ENCODE measurements at places on chromosomes 16 and 17. TPM values are rescaled to one million over a fixed set of nuclear protein-coding genes. Genes with fewer than 3 reads are reported as not detected.

DNA sequence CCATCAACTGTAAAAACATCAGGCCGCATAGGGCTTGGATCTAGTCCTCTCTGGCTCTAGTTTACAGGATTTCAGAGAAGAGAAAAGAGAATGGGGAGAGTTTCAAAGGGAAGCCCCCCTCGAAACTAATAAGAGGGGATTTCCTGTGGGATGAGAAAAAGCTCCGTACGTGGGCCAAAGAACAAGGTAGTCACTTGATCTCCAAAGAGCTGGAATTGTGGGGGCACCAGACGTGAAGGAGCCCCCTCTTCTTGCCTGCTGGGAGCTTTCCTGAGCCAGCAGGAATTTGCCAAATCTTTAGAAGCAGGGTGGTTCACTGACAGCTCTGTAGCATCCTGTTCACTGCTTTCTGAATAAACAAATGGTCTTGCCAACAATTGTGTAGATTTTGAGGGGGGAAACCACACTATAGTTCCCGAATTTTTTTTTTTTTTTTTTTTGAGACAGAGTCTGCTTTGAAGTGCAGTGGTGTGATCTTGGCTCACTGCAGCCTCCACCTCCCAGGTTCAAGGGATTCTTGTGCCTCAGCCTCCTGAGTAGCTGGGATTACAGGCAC, 7.0 kb upstream of the TMIGD1 start:
- no peak for ATAC-seq
- H3K36me3 ChIP-seq: no peaks in the 10 kb centered on the region
- no peak overlapping the region for H3K27ac ChIP-seq

DNA sequence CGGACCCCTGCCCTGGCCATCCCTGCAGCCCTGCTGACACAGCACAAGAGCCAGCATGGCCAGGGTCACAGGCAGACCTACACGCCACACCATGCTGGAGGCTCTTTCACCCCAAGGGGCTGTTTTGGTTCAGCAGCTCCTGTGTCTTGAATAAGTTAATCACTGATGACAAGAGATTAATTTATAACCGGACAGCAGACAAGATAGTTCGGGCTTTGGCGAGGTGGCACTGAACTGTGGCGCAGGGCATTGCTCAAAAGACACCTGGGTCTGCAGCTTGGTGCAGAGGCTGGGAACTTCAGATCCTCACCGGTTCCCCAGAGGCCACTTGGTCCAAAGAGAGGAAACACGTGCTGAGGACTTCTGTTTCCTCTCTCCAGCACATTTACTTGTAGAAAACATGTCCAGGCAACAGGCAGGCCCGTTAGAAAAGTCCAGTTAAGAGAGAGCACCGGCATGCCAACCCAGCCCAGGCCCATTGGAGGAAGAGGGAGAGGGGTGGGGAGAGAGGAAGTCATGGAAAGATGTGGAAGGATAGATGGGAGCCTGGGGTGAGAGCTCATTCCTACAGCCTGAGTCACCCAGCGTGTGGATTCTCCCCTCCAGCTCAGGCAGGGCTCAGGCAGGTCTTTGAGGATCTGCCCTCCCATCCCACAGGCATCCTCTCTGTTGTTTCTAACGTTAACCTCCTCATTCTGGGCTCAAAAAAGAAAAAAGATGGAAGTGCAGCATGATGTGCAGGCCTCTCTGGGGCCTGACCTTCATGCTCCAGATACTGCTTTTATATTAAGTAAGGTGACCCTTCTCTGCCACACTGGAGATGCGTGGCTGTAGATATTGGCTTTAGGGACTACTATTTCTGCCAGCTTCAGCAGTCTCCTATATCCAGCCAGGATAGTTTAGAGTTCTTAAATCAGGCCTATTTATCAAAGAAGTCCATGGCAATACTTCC, 80.0 kb upstream of the HNF1B start:
- ATAC-seq: no peak
- H3K36me3 ChIP-seq: no peaks in the 10 kb centered on the region
- no peak overlapping the region for H3K4me3 ChIP-seq
- H3K27ac ChIP-seq: no peak overlapping the region
- H3K4me1 ChIP-seq: peaks cover 10% of the 10 kb centered on the region

- H3K36me3 ChIP-seq: no peaks in the 10 kb centered on the region
- ATAC-seq: no peak
- H3K4me3 ChIP-seq: no peak overlapping the region
- H3K4me1 ChIP-seq: no peaks in the 10 kb centered on the region
These were observed 295.1 kb upstream of the RBFOX1 start for GRCh38 chr16:7037495-7037894.

- H3K27me3 ChIP-seq: peaks cover 6% of the 10 kb centered on the region
- H3K4me1 ChIP-seq: peaks cover under 1% of the 10 kb centered on the region
- ATAC-seq: no peak
- no peak overlapping the region for H3K27ac ChIP-seq
- H3K4me3 ChIP-seq: no peak overlapping the region
These were observed 4.3 kb upstream of the HEATR6 start for GRCh38 chr17:60082946-60083471.

- no peak overlapping the region for H3K27ac ChIP-seq
- no peaks in the 10 kb centered on the region for H3K36me3 ChIP-seq
- H3K4me3 ChIP-seq: no peak overlapping the region
- H3K4me1 ChIP-seq: no peaks in the 10 kb centered on the region
- ATAC-seq: no peak
These were observed 12.5 kb downstream of the NXN start for GRCh38 chr17:967122-967521.

DNA sequence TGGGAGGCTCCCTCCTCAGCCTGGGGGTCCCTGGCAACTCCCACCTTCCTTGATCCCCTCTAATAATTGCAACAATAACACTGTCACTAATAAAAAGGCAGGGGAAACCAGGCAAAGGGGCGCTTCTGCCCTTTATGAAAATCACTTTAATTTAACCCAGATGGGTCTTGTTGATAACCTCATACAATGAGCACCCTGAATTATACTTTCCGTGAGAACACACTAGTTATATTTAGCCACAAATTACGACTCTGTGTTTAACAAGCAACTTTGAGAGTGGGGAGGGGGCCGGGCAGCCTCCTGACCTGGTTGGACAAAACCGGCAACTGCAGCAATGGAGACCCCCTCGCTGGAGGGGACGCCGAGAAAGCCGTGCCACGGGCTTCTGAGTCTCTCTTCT, 5.7 kb upstream of the BAHCC1 start:
- ATAC-seq: no peak
- H3K27me3 ChIP-seq: peaks cover 38% of the 10 kb centered on the region
- no peak overlapping the region for H3K27ac ChIP-seq
- H3K4me3 ChIP-seq: no peak overlapping the region
- H3K4me1 ChIP-seq: no peaks in the 10 kb centered on the region

DNA sequence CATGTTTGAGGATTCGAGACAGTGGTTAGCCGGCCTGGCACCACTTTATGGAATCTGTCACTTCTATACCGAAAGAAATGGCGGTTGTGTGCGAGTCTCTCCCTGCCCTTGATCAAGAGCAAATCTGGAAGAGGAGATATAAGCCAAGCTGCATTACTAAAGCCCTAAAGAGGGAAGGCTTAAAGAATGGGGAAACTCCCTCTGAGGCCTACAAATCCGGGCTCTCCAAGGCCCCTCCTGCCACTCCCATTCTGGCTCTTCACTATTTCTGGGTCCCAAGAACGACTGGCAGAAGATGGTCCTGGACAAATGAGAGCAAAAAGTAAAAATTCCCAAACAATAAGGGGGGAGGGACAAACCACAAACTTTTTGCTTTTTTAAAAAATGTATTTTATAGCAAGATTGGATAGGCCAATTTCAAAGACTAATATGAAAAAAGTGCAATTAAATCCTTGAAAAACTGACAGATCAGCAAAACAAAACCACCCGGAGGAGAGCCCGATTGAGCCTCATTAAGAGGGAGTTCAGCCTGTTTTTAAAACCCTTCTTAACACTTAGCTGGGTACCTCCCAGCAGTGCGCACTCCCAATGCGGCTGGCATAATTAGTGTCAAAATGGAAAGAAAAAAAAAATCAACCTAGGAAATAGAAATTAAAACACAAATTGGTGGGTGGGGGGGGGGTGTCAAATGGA, 193.5 kb downstream of the ZFHX3 start:
- no peak for ATAC-seq
- H3K36me3 ChIP-seq: no peaks in the 10 kb centered on the region
- no peaks in the 10 kb centered on the region for H3K4me1 ChIP-seq
- H3K27ac ChIP-seq: no peak overlapping the region
- H3K27me3 ChIP-seq: no peaks in the 10 kb centered on the region
- H3K4me3 ChIP-seq: no peak overlapping the region

DNA sequence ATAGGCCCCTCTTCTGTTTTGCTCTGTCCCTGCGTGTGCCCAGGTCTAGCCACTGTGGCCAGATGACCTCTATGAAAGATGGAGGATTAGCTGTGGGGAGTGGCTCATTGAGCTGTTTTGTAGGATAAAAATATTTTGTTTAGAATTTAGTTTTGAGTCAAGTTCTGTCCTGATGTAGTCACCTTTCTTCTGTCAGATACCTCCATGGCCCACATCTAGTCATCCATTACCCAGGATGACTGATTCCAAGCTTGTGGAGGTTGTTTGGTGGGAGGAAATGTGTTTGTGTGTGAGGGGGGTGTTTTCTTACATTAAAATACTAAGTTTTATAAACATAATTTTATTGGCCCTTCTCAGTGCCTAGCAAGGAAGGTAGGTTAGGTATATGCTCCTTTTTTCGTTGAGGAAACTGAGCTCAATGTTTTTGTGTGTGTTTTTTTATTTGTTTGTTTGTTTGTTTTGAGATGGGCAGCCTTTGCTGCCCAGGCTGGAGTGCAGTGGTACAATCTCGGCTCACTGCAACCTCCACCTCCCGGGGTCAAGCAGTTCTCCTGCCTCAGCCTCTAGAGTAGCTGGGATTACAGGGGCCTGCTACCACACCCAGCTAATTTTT, 16.3 kb downstream of the SNX11 start:
- H3K4me1 ChIP-seq: peaks cover 5% of the 10 kb centered on the region
- peak; percentile 82 for ATAC-seq
- H3K27me3 ChIP-seq: no peaks in the 10 kb centered on the region

DNA sequence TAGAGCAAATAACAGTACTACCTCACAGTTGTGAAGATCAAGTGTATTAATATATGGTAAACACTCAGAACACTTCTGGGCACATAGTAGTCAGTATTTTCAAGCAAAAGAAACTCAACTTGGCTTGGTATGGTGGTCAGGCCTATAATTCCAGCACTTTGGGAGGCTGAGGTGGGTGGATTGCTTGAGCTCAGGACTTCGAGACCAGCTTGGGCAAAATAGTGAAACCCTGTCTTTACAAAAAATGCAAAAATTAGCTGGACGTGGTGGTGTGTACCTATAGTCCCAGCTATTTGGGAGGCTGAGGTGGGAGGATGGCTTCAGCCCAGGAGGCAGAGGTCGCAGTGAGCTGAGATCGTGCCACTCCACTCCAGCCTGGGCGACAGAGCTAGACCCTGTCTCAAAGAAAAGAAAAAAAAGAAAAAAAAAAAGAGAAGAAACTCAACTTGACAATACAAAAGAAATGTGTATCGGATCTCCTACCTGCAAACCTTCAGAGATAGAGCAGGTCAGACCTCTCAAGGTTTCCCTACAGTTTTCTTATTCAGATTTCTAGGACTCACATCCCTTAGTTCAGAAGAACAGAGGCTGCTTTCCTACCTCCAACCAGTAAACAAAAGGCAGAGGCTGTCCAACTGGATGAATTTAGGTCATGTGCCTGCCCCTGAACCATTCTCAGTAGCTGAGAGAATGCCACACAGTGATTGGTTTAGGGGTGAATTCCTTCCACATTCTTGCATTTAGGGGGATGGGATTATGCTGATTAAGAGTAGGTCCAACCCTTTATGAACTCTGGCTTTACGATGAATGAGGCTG, 1.7 kb upstream of the KPNA2 start:
- H3K4me3 ChIP-seq: no peak overlapping the region
- ATAC-seq: no peak
- peaks cover 37% of the 10 kb centered on the region for H3K36me3 ChIP-seq
- no peaks in the 10 kb centered on the region for H3K27me3 ChIP-seq

- no peaks in the 10 kb centered on the region for H3K27me3 ChIP-seq
- H3K4me1 ChIP-seq: peaks cover 8% of the 10 kb centered on the region
- no peak overlapping the region for H3K27ac ChIP-seq
- no peak overlapping the region for H3K4me3 ChIP-seq
These were observed 315.3 kb upstream of the PMFBP1 start for GRCh38 chr16:72487283-72487682.

DNA sequence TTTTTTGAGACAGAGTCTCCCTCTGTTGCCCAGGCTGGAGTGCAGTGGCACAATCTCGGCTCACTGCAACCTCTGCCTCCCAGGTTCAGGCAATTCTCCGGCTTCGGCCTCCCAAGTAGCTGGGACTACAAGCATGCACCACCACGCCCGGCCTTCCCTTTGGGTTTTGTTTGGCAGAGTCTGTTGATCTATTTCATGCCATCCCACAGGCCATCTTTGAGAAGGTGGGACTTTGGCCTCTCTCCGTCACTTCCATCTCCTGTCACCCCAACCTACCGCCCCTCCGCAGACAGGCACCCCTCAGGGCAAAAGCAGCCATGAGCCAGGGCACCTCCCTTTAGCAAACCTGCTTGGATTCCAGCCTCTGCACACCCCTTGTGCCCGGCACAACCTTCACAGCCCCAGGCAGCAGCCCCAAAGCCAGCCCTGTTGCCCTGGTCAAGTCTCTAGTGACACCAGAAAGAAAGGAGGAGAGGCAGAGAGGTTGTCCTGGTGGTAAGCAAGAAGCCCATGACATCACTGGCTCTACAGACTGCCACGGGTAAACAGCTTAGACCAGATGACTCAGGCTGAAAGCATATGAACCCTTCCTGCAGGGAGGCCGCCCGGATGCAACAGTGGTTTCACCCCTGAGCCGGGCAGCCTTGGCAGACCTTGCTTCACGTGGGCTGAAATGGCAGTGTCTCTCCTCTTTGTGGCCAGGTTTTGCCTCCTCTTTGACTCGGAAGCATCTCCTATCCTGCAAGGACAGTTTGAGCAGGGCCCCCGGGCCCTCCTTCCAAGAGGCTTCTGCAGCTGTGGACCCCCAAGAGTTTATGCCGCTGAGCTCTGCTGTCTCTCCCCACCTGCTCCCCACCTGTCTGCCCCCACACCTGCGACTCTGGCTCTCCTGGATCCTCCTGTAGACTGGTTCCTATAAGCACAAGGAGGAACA, 8.1 kb upstream of the TIMP2 start:
- no peaks in the 10 kb centered on the region for H3K36me3 ChIP-seq
- H3K4me1 ChIP-seq: peaks cover 4% of the 10 kb centered on the region
- H3K27me3 ChIP-seq: peaks cover 3% of the 10 kb centered on the region
- peak; percentile 100 for ATAC-seq
- H3K27ac ChIP-seq: peak overlapping the region; percentile 92
- H3K4me3 ChIP-seq: peak overlapping the region; percentile 64

DNA sequence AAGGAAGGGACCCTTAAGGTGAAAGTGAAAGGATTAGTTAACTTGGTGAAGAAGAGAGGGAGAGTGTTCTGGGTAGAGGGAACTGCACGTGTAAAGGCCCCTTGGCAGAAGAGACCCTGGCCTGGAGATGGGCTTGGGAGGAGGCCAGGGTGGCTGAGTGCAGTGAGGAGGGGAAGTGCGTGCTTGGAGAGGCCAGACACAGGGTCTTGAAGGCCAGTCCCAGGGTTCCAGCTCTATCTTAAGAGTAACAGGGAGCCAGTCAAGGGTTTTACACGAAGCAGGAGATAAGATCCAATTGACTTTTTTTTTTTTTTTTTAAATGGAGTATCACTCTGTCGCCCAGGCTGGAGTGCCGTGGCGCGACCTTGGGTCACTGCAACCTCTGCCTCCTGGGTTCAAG, 15.2 kb upstream of the DOK4 start:
- no peaks in the 10 kb centered on the region for H3K27me3 ChIP-seq
- no peaks in the 10 kb centered on the region for H3K36me3 ChIP-seq
- no peaks in the 10 kb centered on the region for H3K4me1 ChIP-seq

GRCh38 chr17:79739148-79740062, 8.7 kb downstream of the ENPP7 start:
- no peaks in the 10 kb centered on the region for H3K36me3 ChIP-seq
- H3K27ac ChIP-seq: no peak overlapping the region
- H3K4me1 ChIP-seq: no peaks in the 10 kb centered on the region
- H3K27me3 ChIP-seq: peaks cover 19% of the 10 kb centered on the region
- H3K4me3 ChIP-seq: no peak overlapping the region

DRC3 gene
- total RNA-seq: not detected

OTOA gene
- 0.16 TPM for total RNA-seq

HOXB7 gene
- not detected for total RNA-seq

ABCA8 gene
- not detected for total RNA-seq

KRT25 gene
- not detected for total RNA-seq

Data from activated T-helper 17 cell treated with anti-CD3 and anti-CD28 coated beads, Interleukin-2, amount 50 U/mL, for 72 hours (primary cell).